RCC 7860 (cell line): ENCODE measurements at places on chromosomes 6 and 20.

- no peak for DNase-seq
These were observed 537.4 kb downstream of the PTPRT start for GRCh38 chr20:42652266-42652665.

DNA sequence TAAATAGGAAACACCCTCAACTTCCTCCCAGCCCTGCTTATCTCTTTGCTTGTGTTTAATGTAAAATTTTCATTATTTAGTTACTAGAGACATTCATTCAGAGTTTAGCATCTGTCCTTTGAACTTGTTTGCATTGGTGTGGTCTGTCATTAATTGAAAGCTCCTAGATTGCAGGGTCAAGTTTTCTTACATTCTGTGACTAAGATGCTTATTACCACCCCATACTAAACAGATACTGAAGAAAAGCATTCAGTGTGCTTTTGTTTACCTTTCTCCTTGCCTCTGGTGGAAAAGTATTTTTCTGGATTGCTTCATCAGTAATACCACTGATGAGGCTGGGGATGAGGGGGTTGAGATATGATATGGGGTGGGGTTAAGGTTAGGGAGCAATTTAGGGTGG, 199.0 kb downstream of the SAMD5 start:
- no peak for DNase-seq

DNA sequence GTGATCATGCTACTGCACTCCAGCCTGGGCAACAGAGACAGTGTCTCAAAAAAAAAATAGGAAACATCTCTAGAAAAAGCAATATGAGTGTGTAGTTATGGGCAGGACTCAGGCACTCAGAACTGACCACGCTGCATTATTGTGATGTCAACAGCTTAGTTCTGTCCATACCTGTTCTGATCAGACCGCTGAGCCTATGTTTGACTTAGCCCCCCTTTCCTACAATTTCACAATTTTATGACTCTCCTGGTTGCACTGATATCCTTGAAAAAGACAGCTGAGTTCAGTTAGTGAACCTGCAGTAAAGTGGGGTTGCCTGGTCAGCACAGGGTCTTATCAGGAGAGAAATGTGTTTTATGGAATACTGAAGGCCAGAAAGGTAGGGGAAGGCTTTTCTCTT, 37.8 kb upstream of the PRDM1 start:
- no peak for DNase-seq

DNA sequence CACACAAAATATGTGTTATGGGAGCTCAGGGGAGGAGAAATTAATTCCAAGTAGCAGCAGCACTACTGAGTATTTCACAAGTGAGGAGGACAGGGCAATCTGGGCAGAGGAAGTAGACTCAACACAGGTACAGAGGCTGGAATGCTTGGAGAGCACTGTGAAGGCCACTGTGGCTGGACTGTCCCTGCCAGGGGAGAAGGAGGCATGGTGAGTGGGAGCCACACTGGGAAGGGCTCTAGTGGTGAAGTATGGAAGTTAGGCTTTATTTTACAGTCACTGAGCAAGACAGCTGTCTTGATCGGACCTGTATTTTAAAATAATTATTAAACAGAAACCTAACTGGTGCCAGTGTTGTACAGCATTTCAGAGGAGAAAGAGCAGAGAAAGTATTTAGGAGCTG, 28.8 kb downstream of the FAM229B start:
- no peak for DNase-seq

- DNase-seq: no peak
These were observed 62.9 kb downstream of the ESR1 start for GRCh38 chr6:151870375-151870774.
